Stimulated activated CD8-positive, alpha-beta memory T cell treated with anti-CD3 and anti-CD28 coated beads, Interleukin-15, amount 100 ng/mL, for 4 hours (primary cell): ENCODE measurements at places on chromosomes 7 and 10.

DNA sequence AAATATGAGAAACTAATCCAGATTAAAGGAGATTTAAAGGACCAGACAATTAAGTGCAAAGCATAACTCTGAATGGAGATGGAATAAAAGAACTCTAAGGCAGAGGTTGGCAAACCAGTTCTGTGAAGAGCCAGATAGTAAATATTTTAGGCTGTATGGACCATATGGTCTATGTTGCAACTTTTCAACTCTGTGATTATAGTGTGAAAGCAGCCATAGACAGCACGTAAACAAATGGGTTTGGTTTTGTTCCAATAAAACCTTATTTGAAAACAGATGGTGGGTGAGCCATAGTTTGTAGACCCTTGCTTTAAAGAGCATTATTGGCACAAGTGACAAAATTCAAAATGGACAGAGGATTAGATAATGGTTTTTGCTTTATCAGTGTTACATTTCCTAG is 884.1 kb downstream of the CCSER2 start:
- DNase-seq: no peak

- DNase-seq: no peak
Measured at GRCh38 chr7:32206987-32207386, 136.8 kb upstream of the PDE1C start.

GRCh38 chr7:28183627-28184026 is 3.0 kb upstream of the JAZF1 start:
- DNase-seq: no peak

DNA sequence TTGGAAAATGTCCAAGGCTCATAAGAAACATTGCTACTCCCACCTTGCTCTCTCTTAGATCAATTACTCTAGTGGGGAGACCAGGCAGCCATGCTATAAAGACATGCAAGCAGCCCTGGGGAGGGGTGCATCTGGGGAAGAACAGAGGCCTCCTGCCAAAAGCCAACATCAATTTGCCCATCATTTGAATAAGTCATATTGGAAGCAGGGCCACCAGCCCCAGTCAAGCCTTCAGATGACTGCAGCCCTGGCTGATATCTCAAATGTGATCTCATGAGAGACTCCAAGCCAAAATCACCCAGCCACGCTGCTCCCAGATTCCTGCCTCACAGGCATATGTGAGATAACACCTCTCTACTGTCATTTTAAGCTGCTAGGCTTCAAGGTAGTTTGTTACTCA is 157.5 kb upstream of the PDE1C start:
- DNase-seq: no peak

DNA sequence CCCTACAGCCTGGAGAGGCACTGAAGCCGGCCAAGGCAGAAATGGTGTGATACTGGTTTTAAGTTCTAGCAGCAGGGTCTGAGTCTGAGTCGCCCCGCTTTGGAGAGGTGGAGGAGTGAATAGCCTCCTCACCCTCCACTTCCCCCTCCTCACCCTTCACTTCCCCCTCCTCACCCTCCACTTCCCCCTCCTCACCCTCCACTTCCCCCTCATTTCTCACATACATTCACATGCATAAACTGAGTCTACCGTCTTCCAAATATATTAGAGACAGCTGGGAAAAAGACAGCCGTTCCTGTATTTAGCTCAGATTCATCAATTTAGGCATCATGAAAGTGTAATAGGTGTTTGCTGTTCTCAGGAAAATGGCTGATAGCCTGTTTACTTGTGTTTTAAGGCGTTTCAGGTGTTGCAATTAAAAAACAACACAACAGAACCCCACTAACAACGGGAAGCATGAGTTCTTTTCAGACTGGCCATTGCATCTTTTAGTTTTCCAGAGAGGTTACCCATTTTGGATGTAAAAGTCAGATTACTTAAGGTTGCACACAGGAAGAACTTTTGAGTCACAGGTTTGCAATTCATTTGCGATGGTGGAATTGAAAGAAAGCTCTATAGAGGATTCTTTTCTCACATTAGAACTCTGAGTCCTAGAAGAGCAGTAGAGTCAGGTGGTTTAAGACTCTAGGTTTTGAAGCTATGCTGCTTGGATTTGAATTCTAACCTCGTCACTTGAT is 861 bp downstream of the NRBF2 start:
- DNase-seq: no peak

DNA sequence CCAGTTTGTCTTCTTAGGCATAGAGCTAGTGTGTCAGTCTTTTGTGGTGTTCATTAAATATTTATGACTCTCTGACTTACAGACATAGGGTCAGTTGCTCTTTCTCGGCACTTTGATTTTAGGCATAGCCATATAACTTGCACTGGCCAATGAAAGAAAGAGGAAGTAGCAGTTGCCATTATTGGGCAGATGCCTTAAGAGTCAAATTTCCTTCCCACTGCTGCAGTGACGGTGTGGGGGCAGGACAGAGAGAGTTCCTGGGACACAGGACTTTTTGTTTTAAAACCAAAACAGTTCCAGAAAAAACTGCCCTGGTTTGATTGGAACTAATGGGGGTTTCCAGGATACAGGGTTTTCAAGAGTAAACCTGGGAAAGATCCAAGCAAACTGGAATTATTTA is 60.2 kb upstream of the PHF14 start:
- no peak for DNase-seq
